ENCODE measurements at places on chromosomes 11 and 22.

DNA sequence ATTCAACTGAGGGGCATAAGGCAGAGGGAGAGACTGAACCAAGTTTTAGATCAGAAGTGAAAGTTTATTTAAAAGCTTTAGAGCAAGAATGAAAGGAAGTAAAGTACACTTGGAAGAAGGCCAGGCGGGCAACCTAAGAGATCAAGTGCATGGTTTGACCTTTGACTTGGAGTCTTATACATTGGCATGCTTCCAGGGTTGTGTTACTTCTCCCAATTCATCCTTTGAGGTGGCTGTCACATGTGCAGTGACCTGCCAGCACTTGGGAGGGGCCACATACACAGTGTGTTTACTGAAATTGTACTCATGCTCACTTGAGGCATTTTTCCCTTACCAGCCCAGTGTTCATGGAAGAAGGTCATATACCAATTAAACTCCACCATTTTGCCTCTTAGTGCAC, 30.4 kb downstream of the CYP2R1 start:
- DNase-seq: no peak

GRCh38 chr11:65865550-65866172, 5.4 kb downstream of the MUS81 start:
- no peak for DNase-seq

DNA sequence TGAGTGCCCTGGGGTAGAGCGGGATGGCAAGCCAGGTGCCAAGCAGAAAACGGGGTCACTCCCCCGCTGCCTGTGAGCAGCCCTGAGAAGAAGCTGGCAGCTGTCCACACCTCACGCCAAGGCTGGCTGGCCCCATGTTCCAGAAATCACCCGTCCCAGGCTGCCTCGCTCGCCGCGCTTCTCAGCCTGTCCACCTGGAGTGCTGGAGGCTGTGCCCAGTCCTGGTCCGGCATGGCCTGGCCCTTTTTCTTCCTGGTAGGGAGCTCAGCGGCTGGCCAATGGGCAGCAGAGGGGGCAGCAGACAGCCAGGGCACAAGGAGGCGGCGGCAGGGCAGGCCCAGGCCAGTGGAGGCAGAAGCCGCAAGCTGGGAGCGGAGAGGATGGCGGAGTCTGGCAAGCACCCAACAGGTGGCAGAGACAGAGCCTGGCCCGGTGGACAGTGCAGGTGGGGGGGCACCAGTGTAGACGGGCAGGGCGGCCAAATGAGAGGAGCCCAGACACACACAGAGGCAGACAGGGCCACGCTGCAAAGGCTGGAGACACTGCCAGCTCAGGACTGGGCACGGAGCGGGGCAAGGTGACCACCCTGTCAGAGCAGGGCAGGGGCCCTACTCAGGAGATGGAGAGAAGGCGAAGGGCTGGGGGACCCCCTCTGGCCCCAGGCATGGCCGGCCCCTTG, 37.2 kb upstream of the TH start:
- DNase-seq: no peak

- DNase-seq: no peak
These were observed 25.5 kb downstream of the NAV2 start for GRCh38 chr11:19738124-19738523.

DNA sequence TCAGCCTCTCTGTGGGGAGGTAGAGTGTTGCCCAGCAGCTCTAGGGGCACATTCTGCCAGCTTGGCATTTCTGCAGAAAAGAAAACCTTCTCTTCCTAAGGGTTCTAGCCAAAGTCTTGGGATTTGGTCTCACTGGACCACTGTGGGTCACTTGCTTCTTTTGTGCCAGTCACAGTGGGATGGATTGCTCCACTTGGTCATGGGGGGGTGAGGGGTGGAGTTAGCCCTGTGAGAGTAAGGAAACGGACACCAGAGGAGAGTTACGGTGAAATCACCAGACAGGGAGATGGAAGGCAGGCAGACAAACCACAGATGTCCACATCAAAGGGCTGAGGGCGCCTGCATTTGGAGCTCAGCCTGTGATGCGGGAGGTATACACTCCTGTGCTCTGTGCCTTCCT, 10.8 kb downstream of the SGSM1 start:
- DNase-seq: no peak

- DNase-seq: no peak
These were observed 5.6 kb downstream of the SLC35C1 start for GRCh38 chr11:45810431-45811108.
